ENCODE measurements at places on chromosomes 5 and 9.

DNA sequence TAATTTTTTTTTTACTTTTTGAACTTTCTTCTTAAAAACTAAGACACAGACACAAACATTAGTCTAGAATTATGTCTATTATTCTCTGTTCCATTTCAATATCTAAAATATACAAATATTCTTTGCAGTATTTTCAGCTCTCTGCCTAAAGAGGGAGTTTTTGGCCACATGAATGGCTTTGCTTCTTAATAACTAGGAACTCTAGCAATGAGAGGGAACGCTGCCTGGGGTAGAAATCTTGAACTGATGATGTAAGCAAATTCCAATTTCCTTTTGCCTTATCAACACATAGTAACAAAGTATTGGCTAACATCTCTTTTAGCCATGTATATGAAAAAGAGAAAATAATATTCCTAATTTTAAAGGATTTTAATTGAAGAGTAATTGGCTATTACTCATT is 51.9 kb downstream of the SLC25A46 start:
- DNase-seq: peak; percentile 91

DNA sequence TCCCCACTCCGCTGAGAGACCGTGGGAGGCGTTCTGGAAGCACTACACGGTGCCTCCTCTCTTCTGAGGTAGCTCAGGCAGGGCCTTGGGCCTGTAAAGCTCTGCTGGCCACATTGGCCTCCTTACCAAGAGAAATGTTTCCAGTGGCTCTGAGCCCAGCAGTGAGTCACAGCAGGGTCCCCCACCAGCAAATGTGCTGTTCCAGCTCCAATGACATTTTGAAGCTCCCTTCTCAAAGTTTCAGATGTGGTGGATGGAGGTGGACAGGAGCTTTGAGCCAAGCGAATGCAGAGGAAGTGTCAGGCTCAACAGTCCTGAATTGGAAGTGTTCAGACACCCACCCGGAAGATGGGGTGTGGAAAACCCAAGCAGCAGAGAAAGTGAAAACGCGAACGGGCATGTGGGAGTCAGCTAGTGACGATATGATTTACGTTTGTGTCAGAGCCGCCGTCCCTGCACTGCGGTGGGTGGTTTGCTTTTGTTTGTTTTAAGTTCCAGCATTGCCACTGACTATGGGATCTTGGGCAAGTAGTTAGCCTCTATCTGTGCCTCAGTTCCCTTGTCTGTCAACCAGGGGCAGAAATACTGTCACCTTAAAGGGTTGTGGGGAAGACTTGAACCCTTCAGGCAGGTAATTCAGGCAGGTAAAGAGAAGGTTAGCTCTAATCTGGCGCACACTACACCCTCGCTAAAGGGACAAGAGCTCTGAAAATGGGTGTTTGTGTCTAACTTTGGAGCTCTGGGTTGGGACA is 38.2 kb downstream of the C5orf15 start:
- peak; percentile 62 for DNase-seq

DNA sequence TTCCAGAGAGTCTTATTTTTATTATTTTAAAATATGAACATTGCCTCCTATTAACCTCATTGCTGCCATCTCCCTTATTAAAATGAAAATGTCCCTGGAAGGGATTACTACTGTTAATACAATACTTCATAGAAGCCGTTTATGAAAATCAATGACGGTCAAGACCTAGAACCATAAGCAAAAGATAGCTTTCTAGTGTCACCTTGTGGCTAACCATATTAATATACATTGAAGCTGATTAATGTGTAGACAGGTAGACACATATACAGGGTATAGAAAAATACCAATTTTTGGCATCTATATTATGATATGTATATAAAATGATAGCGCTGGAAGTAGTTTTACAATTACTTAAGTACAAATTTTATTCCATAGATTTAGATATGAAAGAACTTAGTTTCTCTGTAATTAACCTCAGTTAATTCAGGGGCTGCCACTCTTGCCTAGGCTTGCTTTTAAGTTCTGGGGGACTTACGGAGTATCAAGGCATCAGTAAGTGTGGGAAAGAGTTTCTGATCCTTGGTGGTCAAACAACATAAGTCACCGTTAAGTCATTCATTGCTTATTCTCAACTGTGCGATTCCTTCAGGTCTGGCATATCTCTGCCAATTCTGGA is 2.5 kb upstream of the YTHDC2 start:
- DNase-seq: peak; percentile 81

DNA sequence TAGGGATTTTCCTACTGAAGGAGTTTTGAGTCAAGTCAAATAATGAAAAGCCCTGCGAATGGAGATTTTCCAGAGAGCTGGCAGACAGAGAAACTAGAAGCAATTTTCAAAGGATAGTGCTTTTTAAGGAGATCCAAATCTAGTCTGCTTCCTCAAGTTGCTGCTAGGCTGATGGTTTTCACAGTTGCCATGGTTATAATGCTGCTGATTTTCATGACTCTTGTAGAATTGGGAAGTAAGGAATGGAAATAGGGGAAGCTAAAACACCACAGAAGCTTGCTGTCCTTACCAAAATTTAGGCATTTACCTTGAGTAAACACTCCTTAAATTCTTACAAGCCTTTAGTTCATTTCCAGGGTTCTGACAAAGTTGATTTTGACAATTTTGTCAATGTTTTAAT is 30.1 kb upstream of the HAPLN1 start:
- DNase-seq: no peak

GRCh38 chr5:160494451-160494850 is 72.8 kb downstream of the PTTG1 start:
- no peak for DNase-seq

GRCh38 chr5:112967520-112968083 is 9.0 kb upstream of the DCP2 start:
- DNase-seq: no peak

DNA sequence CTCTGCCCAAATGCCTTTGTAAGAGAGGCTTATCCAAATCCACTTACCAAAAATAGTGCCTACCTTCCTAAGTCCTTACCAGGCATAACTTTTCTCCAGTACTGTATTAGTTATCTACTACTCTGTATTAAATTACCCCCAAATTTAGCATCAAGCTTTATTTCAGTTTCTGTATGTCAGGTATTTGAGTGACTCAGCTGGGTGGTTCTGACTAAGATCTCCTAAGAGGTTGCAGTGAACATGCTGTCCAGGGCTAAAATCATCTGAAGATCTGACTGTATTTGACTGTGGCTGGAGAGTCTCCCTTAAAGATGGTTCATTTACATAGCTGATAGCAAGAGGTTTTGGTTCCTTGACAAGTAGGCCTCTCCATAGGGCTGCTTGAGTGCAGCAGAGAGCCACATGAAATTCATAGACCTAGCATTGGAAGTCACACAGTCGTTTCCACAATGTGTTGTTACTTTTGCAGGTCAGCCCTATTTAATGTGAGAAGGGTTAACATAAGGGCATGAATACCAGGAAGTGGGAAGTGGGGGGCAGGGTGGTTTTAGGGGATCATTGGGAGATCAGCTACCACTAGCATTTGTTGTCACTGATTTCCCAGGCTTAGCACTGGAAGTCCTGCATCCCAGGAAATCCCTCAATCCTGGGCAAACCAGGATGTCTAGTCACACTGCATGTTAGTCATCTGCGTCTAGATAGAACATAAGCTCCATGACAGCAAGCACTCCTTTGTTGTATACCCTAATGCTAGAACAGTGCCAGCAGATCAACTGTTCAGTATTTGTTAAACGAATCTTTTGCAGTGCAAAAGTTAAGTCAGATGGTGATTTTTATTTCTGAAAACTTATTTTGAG is 2.0 kb upstream of the ZNF622 start:
- DNase-seq: peak; percentile 63

GRCh38 chr5:94709277-94709676 is 90.8 kb downstream of the SLF1 start:
- no peak for DNase-seq

DNA sequence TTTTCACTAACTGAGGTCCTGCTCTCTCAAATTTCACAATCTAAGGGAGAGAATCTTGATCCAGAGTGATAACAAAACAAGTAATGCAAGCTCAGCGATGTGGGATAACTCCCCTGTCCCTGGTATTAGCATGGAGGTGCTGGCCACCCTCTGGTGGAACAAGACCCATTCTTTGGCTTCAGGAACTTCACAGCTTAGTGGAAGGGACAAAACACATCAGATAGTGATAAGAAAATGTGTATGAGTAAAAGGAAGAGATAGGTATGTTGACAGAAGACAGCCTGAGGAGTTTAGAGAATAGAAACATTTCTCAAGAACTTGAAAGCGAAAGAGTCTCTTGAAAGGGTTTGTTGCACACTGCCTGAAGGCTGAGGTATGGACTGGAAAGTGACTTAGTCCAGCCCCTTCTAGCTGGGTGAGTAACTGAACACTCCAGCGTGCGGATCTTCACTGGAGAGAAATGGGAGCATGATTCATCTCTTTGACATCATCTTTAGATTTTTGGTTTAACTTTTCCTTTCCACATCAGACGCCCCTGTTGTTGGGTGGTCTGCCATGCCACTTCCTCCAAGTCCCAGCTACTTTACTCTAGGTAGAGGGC is 25.4 kb upstream of the ZSWIM6 start:
- peak; percentile 84 for DNase-seq

DNA sequence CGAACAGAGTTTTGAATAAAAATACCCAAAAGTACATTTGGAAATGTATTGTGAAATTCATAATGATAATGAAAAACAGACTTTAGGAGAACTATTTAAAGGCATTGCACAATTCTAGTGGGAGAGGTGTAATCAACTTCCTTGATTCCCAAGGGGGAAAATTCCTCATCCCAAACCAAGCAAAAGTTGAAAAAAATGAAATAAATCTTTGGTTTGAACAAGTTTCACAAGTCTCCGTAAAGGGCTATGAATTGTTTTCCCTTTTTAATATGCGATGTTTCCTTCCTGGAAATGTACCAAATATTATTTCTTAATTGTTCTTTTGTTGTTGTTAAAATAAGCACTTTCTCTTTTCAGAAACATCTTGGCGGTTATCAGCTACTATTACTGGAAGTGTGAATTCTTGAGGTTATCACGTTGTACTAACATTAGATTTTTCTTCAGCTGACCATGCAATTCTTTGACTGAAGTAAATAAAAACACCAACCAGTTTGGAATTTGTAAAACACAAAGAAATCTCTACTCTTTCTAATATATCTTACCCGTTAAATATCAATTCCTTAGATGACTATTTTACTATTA is 59.3 kb downstream of the SVEP1 start:
- peak; percentile 98 for DNase-seq

DNA sequence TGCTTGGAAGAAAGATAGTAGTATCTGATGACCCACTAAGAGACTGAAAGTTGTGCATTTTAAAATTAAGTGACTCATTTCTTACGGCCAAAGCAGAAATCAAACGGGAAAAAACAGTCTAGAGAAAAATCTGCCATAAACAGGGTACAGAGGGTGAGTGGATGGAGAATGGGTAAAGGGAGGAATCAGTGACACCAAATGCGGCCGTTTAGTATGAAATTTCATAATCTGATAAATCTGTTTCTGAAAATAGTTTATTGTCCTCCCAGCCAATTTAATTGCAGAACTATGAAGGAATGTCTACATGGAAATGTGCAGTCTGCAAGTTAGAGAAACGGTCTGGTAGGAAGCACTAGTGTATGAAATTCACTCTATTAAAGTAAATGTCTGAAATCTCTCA is 39.5 kb downstream of the ADAMTS12 start:
- DNase-seq: peak; percentile 63

DNA sequence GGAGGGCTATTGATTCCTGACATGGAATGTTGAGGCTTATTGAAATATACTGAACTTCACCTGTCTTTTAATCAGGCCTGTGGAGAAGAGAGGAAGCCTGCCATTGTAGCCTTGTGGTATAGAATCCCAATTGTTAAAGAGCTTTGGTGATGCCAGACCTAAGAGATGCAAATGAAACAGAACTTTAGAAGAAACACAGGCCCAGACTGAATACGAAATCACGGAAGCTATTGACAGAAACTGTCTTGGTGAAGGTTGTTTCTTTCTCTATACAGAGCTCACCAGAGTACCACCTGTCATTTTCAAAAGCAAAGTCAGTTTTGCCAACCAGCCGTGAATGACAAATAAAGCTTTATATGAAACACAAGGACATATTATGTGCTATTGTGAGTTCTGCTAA is 660.3 kb downstream of the ISL1 start:
- no peak for DNase-seq

- DNase-seq: peak; percentile 58
Observed at GRCh38 chr5:127878174-127878750, 175.1 kb downstream of the CCDC192 start.

DNA sequence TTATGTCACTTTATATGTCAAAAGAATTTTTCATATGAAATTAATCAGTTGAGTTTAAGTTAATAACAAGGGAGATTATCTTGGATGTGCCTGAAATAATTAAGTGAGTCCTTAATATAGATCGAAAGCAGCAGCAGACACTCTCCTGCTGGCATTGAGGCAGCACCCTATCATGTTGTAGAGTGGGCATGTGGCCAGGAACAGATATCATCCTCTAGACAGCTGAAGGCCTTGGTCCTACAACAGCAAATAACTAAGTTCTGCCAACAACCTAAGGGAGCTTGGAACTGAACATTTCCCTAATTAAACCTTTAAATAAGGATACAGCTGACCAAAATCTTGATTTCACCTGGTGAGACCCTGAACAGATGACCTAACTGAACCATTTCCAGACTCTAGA is 25.8 kb upstream of the UGT3A1 start:
- DNase-seq: no peak

GRCh38 chr5:155113888-155114287 is 100.3 kb downstream of the KIF4B start:
- DNase-seq: no peak

DNA sequence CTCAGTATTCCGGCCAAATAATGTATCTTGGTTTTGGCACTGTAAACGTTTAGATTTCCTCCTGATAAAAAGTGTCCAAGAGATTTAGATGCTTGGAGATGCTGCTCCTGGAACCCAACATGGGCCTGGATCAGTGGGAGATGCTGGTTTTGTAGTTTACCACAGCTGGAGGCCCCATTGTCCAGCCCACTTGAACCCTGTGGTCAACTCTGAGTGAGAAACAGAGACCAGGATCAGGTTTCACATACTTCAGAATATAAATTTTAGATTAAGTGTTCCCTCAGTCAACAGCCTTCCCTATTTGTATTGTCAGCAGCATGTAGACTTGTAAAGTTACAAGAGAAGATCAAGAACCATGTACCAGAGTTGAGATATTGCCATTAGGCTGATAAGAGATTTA is 144.7 kb upstream of the C9orf72 start:
- DNase-seq: no peak

- no peak for DNase-seq
Observed at GRCh38 chr5:60744682-60745081, 44.7 kb upstream of the DEPDC1B start.

GRCh38 chr9:99573085-99573484 is 248.6 kb upstream of the NR4A3 start:
- DNase-seq: no peak

GRCh38 chr9:21969951-21970799 is 24.0 kb downstream of the CDKN2A start:
- no peak for DNase-seq

DNA sequence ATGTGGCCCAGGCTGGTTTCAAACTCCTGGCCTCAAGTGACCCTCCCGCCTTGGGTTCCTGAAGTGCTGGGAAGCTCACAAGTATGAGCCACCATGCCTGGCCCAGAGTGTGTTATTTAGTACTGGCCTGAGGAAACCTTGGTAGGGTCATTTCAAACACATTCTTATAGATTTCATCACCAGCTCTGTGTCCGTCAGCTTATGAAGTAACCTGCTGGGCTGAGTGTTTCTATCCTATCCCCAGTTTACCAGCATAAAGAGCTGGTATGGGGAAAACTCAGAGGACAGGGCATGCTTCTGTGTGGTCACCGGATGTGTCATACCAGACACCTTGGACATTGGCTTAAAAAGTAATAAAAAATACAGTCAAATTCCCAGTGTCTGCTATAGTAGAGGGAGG is 45.3 kb downstream of the PTPN3 start:
- DNase-seq: peak; percentile 64

GRCh38 chr5:16417398-16418074 is 48.1 kb downstream of the ZNF622 start:
- DNase-seq: no peak

- no peak for DNase-seq
Observed at GRCh38 chr5:76747706-76748105, 31.8 kb downstream of the F2R start.
